ENCODE measurements at places on chromosomes 11 and 22.

DNA sequence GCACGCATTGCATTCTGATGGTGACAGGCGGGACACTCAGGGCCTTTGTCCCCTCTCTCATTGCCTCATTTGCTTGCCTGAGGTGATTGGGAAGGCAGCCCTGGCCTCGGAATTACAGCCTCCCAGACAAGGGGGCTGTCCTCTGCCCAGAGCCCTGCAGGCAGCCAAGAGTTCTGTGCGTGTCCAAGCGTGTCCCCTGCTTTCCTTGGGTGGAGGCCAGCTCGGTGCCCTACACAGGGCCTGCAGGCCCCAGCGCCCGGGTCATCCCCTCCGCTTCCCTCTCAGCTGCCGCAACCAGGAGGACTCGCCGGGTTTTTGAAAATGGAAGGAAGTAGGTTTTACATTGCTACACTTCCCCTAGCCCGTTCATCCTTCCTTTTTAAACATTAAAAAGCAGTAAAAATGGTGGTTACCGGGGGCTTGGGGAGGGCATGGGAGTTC, 1.9 kb downstream of the GRAMD4 start:
- no peak for DNase-seq

GRCh38 chr22:41380993-41381328, 781 bp upstream of the TEF start:
- peak; percentile 97 for DNase-seq

GRCh38 chr22:50730941-50731661, 6.9 kb upstream of the ACR start:
- DNase-seq: no peak

DNA sequence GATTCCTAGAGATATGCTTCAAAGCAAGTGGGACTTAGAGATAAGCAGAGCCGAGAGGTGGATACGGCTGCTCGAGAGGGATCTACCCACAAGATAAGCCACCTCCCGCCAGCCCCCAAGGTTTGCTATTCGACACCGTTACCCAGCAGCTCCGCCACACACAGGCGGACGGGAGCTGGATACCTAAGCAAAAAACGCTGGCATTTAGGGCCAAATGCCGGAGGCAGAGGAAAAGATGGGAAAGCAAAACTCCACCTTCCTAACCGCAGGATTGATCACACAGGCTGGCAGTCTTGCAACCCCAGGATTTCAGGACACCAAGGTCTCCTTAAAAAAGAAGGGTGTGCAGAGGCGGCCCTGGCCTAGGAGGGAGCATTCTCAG, 709 bp downstream of the FTH1 start:
- DNase-seq: peak; percentile 37

GRCh38 chr11:130397780-130398179, 30.6 kb downstream of the ADAMTS8 start:
- DNase-seq: no peak

DNA sequence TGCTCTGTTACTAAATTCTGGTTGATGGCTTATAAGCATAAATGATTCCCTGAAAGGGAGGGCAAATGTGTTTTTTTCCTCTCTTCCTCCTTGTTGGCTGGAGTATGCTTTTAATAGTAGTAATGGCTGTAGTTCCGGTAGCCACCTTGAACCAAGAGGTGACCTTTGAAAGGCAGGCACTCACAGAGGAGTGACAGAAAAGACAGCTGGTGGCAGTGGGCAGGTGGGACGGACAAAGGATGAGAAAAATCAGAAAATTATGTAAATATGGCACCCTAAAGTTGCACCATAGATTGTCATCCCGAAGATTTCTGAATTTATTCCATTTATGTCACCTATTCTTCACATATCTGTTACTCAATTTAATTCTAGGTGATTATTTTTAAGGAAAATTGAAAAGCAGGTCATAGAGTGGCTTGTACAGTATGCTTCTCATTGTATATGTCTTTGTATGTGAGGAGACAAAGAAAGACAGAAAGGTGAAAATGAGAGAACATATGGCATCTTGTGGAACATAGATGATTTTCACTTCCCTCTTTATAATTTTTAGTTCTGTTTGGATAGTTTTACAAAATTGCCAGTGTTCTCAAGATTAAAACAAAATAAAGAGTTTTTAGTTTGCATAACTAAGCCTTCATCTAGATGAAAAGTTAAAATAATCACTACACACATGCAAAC, 17.0 kb downstream of the CASP12 start:
- DNase-seq: no peak

DNA sequence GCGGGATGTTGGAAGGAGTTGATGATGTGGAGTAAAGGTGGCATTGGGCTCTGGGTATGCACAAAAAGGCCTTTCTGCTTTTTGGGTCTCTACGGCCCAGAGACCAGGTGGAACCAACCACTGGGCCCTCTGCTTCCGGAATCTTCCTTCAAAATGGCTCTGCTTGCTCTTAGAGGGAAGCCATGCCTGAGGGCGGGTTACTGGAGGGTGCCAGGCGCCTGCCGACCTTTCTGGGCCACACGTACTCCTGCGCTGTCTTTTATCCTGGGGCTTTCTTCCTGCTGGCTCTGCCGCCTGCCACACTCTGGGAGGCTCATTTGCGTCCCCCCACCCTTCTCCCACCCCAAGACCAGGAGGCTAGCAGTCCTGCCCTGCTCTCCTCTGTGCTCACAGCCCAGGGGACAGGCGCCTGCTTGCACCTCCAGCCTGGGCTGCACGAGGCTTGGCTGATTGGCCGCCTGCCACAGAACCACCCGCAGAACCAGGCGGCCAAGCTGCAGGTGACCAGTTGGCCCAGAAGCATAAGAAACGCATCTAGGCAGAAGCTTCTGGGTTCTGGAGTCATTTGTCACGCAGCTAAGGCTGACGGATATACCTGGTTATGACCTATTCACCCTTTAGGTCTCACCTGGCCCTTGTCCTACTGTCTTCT, 536.9 kb downstream of the TBC1D22A start:
- DNase-seq: no peak

- DNase-seq: no peak
Observed at GRCh38 chr11:111177037-111177871, 68.3 kb upstream of the POU2AF2 start.

GRCh38 chr11:44467931-44468330, 97.5 kb upstream of the CD82 start:
- DNase-seq: no peak

- no peak for DNase-seq
Observed at GRCh38 chr11:68479390-68479789, 18.8 kb downstream of the PPP6R3 start.

DNA sequence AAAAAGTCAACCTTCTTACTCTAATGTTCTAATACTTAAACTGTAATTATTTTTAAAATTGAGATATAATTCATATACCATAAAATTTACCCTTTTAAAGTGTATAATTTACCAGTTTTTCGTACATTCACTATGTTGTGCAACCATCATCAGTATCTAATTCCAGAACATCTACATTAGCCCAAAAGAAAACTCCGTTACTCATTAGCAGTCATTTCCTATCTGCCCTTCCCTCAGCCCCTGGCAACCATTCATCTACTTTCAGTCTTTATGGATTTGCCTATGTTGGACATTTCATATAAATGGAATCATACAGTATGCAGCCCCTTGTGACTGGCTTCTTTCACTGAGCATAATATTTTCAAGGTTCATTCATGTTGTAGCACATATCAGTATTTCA, 22.2 kb downstream of the SGSM3 start:
- no peak for DNase-seq

GRCh38 chr11:80702264-80702663, 1261.4 kb upstream of the TENM4 start:
- peak; percentile 64 for DNase-seq

GRCh38 chr11:32671051-32671450, 87.4 kb downstream of the EIF3M start:
- DNase-seq: peak; percentile 92

- no peak for DNase-seq
Observed at GRCh38 chr22:17960011-17960410, 64.3 kb downstream of the MICAL3 start.

GRCh38 chr11:77882396-77882795, 61.5 kb downstream of the AAMDC start:
- DNase-seq: no peak

DNA sequence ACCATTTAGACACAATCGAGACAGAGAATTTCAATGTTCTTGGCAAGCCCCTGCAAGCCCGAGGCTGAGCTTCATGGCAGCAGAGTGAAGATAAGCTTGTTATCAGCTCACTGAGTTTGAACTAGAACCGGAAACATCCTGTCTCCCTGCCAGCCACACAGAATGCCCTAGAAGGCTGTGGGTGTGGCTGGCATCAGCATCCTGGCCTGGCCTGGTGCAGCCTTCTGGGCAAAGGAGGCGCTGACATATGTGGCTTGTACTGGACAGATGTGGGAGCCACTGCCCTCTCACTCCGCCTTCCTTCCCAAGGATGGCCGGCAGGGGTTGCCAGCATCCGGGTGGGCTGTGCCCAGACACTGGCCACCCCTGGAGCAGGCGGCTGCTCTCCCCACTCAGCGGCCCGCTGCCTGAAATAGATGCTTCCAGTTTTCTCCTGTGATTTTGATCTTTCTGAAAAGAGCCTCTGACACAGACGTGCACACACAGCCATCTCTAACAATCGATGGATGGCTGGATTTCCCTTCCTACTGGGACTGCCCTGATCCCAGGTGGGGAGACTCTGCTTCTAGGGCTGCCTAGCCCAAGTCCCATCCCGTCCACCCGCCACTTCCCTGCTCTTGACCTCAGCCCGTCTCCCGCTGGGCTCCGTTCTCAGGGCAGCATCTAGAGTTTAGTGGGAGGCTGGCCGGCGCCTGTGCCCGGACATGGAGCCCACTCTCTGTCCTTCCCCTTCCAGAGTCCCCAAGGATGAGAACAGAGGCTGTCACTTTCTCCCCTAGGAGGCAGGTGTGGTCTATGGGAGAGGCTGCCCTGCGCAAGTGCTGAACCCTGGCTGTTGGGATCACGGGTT, 149.7 kb downstream of the CTTN start:
- no peak for DNase-seq

DNA sequence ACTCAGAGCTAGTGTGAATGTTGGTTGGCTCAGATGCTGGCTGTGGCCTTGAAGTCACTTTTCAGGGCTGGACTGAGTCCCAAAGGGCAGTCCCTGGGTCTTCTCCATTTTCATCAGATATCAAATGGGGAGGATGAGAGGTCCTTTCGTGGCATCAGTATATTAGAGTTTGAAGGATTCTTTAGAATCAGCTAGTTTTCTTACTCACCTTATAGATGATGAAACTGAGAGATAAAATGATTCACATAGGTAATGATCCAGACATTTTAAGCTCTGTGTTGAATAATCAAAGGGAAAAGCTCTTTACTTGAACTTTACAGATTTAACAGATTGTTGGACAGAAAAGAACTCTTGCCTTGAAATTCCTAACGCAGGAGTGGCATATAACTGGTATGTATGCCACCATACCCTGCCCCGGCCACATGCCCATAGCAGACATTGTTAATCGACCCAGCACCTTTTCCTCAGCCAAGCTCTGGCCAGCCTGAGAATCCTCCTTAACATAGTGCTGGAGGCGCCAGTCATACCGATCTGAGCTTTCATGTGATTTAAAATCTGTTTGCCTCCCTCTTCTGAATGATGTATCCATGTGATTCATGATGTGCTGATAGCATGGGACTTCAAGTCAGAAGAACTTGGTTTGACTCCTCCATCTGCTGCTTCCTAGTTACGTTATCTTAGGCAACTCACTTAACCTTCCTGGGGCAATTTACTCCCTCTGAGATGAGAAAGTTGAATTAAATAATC, 60.0 kb downstream of the BARX2 start:
- no peak for DNase-seq

DNA sequence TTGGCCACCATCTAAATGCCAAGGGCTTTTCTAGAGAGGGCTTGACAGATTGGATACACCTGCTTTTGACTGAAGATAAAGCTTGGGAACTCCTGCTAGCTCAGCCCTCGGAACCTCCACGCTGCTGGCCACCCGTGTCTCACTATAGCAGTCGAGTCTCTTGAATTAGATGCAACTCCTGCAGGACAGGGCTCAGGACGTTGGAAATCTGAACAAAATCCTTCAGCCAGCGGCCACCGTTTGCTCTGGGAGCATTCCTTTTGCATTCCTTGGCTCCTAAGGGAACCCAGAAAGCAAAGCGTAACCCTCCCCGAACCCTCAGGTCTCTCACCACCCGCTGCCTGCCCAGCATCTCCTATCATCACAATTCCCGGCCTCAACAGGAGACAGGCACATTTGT, 77.8 kb downstream of the GRIK4 start:
- no peak for DNase-seq

DNA sequence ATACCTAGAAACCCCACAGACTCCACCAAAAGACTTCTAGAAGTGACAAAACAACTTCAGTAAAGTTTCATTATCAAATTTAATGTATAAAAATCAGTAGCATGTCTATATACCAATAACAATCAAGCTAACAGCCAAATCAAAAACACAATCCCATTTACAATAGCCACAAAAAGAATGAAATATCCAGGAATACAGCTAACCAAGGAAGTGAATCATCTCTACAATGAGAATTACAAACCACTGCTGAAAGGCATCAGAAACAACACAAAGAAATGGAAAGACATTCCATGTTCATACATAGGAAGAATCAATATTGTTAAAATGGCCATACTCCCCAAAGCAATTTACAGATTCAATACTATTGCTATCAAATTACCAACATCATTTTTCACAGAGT, 46.0 kb downstream of the PRCP start:
- no peak for DNase-seq

GRCh38 chr22:48676266-48677167, 1151.2 kb downstream of the BRD1 start:
- no peak for DNase-seq

DNA sequence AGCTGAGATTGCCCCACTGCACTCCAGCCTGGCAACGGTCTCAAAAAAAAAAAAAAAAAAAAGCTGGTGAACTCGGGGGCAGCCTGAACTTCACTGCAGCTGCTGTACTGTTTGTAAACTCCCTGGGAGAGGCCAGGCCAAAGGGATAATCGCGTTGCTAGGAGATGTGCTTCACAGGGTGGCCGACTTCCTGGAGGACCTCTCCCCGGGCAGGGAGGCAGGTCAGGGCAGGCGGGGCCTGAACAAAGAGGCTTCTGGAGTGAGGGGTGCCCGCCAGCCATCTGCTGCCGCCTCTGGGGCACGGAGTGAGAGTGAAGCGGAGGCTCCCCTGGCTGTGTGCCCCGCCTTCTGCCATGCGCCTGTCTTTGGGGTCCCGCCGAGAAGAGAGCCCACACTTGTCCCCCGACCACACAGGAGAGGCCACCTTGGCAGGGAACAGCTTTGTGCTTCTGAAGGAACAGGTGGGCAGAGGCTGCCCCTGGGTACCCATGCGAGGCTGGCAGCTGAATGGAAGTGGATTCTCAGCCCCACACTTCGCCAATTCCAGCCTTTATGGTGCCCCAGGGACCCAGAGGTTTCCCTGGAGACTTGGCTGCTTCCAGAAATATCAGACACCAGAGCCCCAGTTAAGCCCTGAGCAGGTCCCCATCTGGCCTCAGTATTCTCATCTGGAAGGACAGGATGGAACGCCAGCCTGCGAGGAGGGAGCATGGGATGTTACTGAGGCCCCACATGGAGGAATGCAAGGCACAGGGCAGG, 29.6 kb downstream of the TMEM184B start:
- DNase-seq: peak; percentile 80

DNA sequence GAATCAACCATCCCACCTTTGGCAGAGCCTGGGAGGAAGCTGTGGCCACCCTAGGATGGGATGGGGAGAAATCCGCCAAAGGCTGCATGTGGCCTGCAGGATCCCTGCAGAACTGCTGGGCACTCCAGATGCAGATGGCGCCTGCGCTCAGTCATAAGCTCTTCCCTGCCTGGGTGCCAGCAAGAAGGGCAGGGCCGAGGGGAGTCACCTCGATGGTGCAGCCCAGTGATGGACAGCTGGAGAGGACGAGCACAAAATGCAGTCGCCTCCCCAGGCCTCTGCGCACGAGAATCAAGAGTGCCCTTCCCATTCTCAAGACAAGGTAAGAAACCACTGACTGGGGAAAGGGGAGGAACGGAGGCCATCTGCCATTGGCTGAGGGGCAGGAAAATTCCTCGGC, 693.6 kb downstream of the TBC1D22A start:
- DNase-seq: no peak
